ENCODE measurements at places on chromosomes 2 and 18.

DNA sequence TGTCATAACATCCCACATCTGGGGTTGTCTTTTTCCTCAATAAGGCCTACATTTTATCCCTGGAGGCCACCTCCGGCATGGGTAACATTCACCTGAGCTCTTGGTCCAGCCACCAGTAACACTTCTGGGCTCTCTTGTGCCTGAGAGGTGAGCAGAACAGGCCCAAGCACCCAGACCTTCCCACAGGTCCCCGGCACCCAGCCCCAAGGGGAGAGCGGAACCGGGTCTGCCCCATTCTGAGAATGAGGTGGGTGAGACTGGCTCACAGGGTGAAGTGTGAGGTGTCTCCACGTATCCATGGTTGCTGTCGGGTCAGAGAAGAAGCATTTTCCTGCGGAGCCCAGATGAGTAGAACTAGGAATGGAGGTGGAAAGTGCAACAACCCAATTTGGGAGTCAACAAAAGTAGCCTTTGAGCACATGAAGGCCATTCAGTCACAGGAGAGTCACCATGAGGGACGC is 496.7 kb upstream of the MYT1L start:
- DNase-seq: no peak

GRCh38 chr18:25103468-25104155 is 248.4 kb downstream of the ZNF521 start:
- no peak for DNase-seq

GRCh38 chr2:42013409-42013808 is 34.4 kb upstream of the PKDCC start:
- no peak for DNase-seq

- DNase-seq: no peak
Measured at GRCh38 chr2:26295511-26295910, 50.4 kb upstream of the SELENOI start.

DNA sequence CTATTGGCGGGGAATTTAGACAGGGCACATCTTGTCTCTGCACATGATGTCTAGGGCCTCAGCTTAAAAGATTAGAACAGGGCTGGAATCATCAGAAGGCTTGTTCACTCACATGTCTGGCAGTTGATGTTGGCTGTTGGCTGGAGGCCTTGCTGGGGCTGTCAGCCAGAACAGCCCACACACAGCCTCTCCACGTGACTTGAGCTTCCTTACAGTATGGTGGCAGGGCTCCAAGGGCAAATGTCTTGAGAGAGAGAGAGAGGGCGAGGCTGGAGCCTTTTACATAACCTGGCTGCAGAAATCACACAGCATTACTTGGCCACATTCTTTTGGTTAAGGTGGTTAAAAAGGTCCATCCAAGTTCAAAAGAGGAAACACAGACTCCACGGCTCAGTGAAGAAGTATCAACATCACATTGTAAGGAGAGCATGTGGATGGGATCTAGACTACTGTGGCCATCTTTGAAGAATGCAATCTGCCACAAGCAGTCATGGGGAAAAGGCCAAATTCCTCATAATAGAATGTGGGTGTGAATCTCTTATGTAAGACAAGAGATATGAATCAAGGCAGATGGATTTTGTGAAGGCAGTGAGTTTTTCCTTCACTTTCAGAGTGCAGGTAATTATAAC is 30.4 kb downstream of the SRSF7 start:
- no peak for DNase-seq

- no peak for DNase-seq
Measured at GRCh38 chr2:172673056-172673683, 62.5 kb upstream of the RAPGEF4 start.

- no peak for DNase-seq
Measured at GRCh38 chr18:45255197-45255890, 359.9 kb upstream of the SLC14A2 start.

- no peak for DNase-seq
Measured at GRCh38 chr18:27278131-27278530, 93.0 kb upstream of the CHST9 start.

DNA sequence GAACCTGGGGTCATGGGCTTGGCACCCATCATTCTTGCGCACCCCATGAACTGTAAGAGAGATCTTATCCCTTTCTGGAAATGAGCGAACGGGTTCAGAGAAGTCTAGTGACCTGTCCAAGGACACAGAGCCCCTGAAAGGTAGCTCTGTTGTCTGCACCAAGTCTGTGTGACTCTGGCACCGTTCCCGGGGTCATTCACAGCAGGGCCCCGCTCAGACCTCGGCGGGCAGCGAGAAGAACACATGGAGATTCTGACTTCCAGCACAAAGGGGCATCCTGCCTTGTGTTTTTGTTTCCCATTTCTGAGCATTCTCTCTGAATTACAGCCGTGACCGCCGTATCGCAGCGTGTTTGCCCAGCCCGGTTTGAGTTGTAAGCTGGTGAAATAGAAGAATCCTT is 231.7 kb downstream of the KLHL29 start:
- DNase-seq: no peak

DNA sequence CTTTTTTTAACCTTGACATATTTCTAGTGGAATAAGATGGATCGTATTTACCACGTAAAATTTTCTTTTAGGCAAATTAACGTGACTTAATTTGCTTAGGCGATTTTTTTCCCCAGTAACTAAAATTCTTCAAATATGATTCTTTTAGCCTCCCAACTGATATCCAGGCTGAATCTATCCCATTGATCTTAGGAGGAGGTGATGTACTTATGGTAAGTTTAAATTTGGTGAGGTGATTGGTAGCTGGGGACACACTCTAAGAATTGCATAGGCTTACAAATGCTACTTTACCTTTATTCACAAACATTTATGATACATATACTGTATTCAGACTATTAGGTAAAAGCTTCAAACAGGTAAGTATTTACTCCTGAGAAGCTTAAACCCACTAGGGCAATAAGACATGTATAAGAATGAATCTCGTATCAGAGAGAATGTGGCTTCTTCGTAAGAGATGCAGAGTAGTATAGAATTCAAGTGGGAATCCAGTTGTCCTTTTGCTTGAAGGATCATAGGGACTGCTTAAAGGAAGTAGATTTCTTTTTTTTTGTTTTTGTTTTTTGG is 3.8 kb downstream of the DDX1 start:
- DNase-seq: no peak

GRCh38 chr18:66083078-66083477 is 332.3 kb downstream of the CDH7 start:
- no peak for DNase-seq

- DNase-seq: no peak
Measured at GRCh38 chr2:239910404-239910803, 114.7 kb downstream of the NDUFA10 start.

DNA sequence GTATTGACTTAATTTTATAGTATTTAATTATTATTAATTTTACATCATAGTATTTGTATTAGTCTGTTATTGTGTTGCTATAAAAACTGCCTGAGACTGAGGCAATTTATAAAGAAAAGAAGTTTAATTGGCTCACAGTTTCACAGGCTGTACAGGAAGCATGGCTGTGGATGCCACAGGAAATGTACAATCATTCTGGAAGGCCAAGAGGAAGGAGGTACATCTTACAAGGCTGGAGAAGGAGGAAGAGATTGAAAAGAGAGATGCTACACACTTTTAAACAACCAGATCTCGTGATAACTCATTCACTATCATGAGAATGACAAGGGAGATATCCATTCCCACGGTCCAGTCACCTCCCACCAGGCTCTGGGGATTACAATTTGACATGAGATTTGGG is 2019.4 kb upstream of the PIK3C3 start:
- DNase-seq: no peak

- no peak for DNase-seq
Measured at GRCh38 chr2:64277101-64277849, 133.1 kb upstream of the PELI1 start.

DNA sequence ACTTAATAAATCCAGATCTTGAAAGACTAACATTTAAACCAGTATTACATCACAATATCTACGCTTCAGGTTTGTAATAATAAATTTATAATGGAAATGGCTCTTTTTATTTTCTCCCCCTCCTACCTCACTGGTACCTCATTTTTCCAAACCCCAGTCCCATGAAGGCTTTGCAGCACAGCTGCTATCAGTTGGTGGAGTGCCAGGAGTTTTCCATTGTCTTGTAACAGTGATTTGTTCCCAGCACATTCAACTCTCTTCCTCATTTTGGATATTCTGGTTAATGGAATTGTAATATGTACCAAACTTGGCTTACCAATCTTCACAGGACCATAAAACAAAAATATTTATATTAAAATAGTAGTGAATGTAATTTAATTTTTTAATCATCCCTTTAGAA is 91.2 kb downstream of the VRK2 start:
- no peak for DNase-seq
